ENCODE measurements at places on chromosomes 12 and 14. TPM values are rescaled to one million over a fixed set of nuclear protein-coding genes. Genes with fewer than 3 reads are reported as not detected.

DNA sequence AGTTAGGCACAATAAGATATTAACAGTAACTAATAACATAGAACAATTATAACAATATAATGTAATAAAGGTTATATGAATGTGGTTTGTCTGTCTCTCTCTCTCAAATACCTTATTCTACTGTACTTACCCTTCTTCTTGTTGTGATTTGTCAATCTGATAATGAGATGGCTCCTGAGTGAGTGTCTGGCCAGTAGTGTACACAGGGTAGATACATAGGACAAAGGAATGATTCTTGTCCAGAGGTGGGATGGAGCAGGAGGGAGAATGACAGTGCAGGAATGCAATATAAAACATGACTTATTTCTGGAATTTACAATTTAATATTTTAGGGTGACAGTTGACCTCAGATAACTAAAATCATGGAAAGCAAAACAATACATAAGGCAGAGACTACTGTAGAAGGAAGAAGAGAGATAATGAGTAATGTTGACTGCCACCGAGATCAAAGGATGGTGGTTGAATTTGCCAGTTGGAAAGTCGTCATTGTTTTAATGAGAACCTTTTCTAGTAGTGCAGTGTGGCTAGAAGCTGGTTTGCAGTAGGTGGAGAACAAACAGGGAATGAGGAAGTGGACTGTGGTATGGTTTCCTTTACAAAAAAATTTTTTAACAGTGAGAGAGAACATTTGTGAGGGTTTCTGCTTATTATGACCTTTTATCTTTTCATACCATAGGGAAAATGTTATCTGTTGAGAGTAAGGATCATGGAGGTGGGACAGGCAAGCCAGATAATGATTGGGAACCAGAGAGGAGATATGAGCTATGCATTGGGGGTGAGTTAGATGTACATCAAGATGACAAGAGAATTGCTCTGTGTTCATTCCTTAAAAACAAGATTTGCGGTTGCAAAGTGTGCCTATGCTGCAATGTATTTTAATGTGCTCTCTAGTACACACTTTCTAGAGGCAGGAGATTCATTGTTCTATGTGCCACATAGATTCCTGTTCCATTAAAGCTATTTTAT is 458.3 kb downstream of the BTG1 start:
- DNase-seq = no peak
- H3K36me3 ChIP-seq = no peaks in the 10 kb centered on the region
- H3K27ac ChIP-seq = peak overlapping the region; percentile 29
- H3K4me1 ChIP-seq = peaks cover 13% of the 10 kb centered on the region
- H3K4me3 ChIP-seq = no peak overlapping the region
- H3K27me3 ChIP-seq = no peaks in the 10 kb centered on the region

DNA sequence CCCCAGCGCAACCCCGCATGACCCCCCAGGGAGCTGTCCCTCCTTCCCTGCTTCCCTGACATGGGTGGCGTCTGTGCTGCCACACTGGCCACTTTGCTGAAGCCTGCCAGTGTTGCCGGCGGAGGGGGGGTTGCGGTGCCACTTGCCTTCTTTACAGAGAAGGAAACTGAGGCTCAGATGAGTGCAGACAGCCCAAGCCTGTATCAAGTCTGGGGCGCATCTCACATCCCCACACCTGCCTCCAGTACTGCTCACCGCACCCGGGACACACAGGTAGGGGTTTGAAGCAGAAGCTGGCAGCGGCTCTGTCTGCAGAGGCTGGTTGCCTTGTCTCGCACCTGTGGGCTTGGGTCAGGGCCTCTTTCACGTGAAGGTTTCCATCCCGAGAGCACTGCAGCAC is 104.7 kb upstream of the RTL1 start:
- H3K27ac ChIP-seq = no peak overlapping the region
- peak; percentile 65 for DNase-seq
- peaks cover 8% of the 10 kb centered on the region for H3K27me3 ChIP-seq
- H3K4me3 ChIP-seq = no peak overlapping the region

DNA sequence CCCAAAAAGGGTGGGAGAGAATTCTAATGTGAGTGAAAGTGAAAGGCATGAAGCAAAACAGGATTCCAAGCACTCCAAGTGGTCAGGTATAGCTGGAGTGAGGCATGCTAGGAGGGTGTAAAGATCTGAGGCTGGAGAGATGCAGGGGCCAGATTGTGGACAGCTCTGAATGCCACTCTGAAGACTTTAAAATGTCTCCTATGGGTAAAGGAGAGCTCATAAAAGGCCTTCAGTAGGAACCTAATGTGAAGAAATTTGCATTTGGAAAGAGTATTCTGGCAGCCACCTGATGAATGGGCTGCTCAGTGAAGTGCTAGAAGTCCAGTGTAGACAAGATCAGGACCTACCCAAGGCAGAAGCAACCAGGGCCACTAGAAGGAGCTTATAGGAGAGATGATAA is 68.9 kb downstream of the DNAI7 start:
- H3K4me1 ChIP-seq = no peaks in the 10 kb centered on the region
- peaks cover 13% of the 10 kb centered on the region for H3K36me3 ChIP-seq
- no peak overlapping the region for H3K4me3 ChIP-seq
- DNase-seq = no peak

FOXG1 gene
- total RNA-seq = 1.7 TPM

CCDC198 gene
- total RNA-seq = 60.3 TPM

LRFN5 gene
- 4.6 TPM for total RNA-seq

RD3L gene
- not detected for total RNA-seq

- no peaks in the 10 kb centered on the region for H3K36me3 ChIP-seq
- peaks cover 65% of the 10 kb centered on the region for H3K4me1 ChIP-seq
These were observed 43.3 kb downstream of the ACTN1 start for GRCh38 chr14:68935761-68936214.

Data from type B pancreatic cell (in vitro differentiated cells).